ENCODE measurements at places on chromosomes 11 and 22. TPM values are rescaled to one million over a fixed set of nuclear protein-coding genes. Genes with fewer than 3 reads are reported as not detected.

CCDC73 gene
- 0.07 TPM for total RNA-seq

SAA2 gene
- not detected for total RNA-seq

DLG2 gene
- 5.9 TPM for total RNA-seq

OR51I1 gene
- total RNA-seq = not detected

KRTAP5-2 gene
- total RNA-seq = not detected

GRCh38 chr22:21054714-21055563 lies 9.2 kb downstream of the LRRC74B start:
- H3K27ac ChIP-seq = no peak overlapping the region
- peaks cover 10% of the 10 kb centered on the region for H3K4me1 ChIP-seq
- H3K36me3 ChIP-seq = no peaks in the 10 kb centered on the region
- DNase-seq = no peak

DNA sequence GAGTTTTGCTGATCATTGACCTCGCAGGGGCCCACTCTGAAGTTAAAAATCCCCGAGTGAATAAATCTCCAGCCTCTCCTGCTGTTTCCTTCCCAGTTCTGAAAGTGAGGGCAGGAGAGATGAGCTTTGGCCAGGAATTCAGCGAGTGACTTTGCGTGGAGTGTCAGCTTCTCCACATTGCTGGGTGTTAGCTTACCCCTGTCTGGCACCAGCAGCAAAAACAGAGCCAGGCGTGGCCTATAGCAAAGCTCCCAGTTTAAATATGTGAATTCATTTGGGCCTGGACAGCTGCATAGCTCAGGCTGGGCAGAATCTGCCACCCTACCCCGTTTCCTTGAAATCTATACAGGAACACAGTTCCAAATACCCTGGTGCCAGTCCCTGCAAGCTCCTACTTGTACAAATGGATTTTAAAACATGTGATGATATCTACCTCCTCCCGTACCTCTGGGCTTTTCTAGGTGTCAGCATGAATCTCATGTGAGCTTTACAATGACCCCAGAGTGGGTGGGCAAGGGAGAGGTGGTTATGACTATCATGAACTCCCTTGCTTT lies 25.6 kb downstream of the TIMP3 start:
- DNase-seq = no peak
- H3K4me3 ChIP-seq = no peak overlapping the region
- no peaks in the 10 kb centered on the region for H3K27me3 ChIP-seq
- H3K27ac ChIP-seq = no peak overlapping the region

GRCh38 chr11:37946155-37946766 lies 1348.2 kb upstream of the RAG2 start:
- peak overlapping the region; percentile 11 for H3K27ac ChIP-seq
- H3K4me3 ChIP-seq = no peak overlapping the region
- no peaks in the 10 kb centered on the region for H3K4me1 ChIP-seq
- no peak for DNase-seq
- no peaks in the 10 kb centered on the region for H3K27me3 ChIP-seq
- H3K36me3 ChIP-seq = peaks cover 9% of the 10 kb centered on the region

- H3K36me3 ChIP-seq = peaks cover 22% of the 10 kb centered on the region
- no peaks in the 10 kb centered on the region for H3K27me3 ChIP-seq
- DNase-seq = no peak
- no peak overlapping the region for H3K27ac ChIP-seq
Measured at GRCh38 chr22:41106122-41106968, 14.0 kb downstream of the EP300 start.

DNA sequence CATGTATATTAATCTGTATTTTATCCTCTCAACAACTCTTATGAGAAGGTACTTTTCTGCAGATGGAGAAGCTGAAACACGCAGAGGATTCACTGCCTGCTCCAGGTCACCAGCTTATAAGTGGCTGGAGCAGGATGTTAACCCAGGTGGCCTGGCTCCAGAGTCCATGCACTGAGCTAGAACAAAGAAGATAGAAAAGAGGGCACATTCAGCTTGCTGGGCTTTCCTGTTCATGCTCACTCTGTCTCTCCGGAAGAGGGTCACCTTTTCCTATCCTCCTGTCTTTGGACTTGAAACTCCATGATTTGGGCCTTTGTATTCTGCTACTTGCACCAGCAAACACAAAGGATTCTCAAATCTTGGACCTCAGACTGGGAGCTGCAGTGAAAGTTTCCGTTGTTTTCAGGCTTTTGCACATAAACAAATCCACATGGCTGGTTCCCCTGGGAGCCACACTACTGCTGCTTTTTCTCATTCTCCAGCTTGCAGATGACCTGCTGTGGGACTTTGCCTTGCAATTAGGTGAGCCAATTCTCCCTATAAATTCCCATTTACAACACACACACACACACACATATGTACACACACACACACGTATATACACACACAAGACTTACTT lies 117.3 kb upstream of the GRK3 start:
- no peaks in the 10 kb centered on the region for H3K27me3 ChIP-seq
- no peak for DNase-seq
- no peaks in the 10 kb centered on the region for H3K36me3 ChIP-seq

DNA sequence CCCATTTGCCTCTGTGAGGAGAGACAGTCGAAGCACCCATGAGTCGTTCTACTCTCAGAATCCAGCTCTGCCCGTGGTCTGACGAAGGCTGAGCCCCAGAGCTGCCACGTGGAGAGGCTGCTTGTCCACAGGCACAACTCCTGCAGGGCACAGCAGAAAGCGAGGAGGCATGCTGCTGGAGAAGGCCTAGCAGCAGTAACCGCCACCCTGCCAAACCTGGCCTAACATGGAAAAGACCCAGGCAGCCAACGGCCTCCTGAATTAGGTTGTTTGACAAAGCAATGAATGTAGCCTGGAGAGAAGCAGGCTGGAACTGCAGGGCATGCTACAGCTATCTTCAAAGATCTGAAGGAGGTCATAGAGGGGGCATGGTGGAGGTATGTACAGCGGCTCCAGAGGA lies 89.7 kb downstream of the SNX19 start:
- no peak for DNase-seq
- no peak overlapping the region for H3K4me3 ChIP-seq
- peaks cover 4% of the 10 kb centered on the region for H3K27me3 ChIP-seq
- no peak overlapping the region for H3K27ac ChIP-seq
- peaks cover 28% of the 10 kb centered on the region for H3K4me1 ChIP-seq
- no peaks in the 10 kb centered on the region for H3K36me3 ChIP-seq

- H3K4me3 ChIP-seq = no peak overlapping the region
- no peak for DNase-seq
- no peaks in the 10 kb centered on the region for H3K36me3 ChIP-seq
- no peak overlapping the region for H3K27ac ChIP-seq
- peaks cover 6% of the 10 kb centered on the region for H3K27me3 ChIP-seq
Measured at GRCh38 chr11:57357856-57358255, 19.7 kb downstream of the P2RX3 start.

GRCh38 chr22:29139965-29140782 lies 65.5 kb upstream of the EMID1 start:
- H3K27ac ChIP-seq = no peak overlapping the region
- H3K27me3 ChIP-seq = no peaks in the 10 kb centered on the region
- DNase-seq = no peak
- peaks cover 34% of the 10 kb centered on the region for H3K36me3 ChIP-seq
- peaks cover 11% of the 10 kb centered on the region for H3K4me1 ChIP-seq

DNA sequence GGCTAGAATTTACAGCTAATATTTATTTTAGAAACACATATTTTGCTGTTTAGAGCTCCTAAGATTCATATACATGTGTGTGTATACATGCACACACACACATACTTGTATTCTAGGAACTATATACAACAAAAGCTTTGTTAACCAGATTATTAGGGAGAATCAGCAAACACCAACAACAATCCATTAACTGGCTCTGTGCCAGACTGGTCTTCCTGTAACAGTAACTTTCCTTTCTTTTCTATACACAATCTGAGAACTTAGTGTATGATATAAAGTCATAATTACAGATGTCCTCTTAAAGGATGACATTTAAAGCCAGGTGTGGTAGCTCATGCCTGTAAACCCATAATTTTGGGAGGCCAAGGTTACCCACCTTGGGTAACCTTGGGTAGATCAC lies 49.5 kb upstream of the CLNS1A start:
- no peak overlapping the region for H3K4me3 ChIP-seq
- H3K27ac ChIP-seq = no peak overlapping the region
- peaks cover 26% of the 10 kb centered on the region for H3K36me3 ChIP-seq
- no peak for DNase-seq

GRCh38 chr22:39685336-39686177 lies 115.0 kb downstream of the CACNA1I start:
- H3K4me1 ChIP-seq = peaks cover 10% of the 10 kb centered on the region
- H3K4me3 ChIP-seq = no peak overlapping the region
- H3K27ac ChIP-seq = no peak overlapping the region
- no peaks in the 10 kb centered on the region for H3K36me3 ChIP-seq

- no peak overlapping the region for H3K4me3 ChIP-seq
- no peaks in the 10 kb centered on the region for H3K4me1 ChIP-seq
- H3K27me3 ChIP-seq = no peaks in the 10 kb centered on the region
Measured at GRCh38 chr11:34899633-34900016, 16.6 kb downstream of the APIP start.

GRCh38 chr11:69490516-69490915 lies 9.1 kb downstream of the LINC01488 start:
- no peak overlapping the region for H3K27ac ChIP-seq
- no peaks in the 10 kb centered on the region for H3K36me3 ChIP-seq
- DNase-seq = no peak
- no peak overlapping the region for H3K4me3 ChIP-seq
- peaks cover 4% of the 10 kb centered on the region for H3K4me1 ChIP-seq

DNA sequence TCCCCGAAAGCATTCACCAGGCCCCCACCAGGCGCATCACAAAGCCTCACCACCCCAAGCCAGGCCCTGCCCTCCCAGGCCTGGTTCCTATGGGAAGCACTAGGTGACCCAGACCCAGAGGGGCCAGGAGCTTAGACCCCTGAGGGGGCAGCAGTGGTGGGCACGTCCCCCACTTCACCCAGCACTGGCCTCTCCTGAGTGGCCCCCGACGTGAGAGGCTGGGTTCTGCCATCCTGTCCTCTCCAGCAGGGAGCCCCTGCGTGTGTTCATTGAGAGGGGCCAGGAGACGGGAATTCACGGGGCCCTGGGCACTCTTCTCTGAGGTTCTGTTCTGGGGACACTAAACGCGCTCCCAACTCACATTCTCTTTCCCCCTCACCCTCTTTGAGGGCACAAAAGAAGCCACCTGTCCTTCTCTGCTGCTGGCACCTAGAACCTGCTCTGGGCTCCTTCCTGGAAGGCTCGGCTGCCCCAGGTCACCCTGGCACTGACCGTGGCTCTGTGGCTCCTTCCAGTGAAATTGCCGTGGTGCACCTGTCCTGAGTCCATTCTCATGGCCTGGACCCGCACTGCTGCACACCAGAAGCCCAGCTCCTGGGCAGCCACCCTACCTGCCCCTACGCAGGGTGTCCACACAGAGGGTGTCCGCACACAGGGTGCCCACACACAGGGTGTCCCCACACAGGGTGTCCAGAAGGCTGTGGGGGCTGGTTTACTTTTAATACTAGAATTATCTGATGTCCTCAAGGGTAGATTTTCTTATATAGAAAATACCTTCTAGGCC lies 12.2 kb downstream of the PTDSS2 start:
- peaks cover 15% of the 10 kb centered on the region for H3K36me3 ChIP-seq
- H3K27ac ChIP-seq = no peak overlapping the region
- DNase-seq = no peak

DNA sequence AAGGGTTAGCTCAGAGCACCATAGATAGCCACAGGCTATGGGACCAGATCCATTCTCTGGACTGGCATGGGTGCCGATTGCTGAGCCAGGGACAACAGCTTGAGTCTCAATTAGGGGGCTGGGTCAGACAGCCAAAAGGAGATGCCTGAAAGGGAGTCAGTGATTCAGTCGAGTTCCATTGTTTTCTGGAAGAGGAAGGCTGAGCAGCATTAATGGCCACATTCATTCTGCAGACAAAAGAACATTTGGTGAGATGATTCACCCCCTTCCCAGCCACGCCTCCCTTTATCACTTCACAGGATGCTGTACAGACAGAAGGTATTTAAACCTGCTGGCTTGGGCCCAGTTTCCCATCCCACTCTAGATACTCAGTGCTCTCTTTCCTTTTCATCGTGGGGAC lies 131.9 kb downstream of the ADAMTS15 start:
- DNase-seq = no peak
- no peak overlapping the region for H3K4me3 ChIP-seq
- peaks cover 15% of the 10 kb centered on the region for H3K4me1 ChIP-seq
- no peaks in the 10 kb centered on the region for H3K27me3 ChIP-seq
- H3K36me3 ChIP-seq = no peaks in the 10 kb centered on the region

GRCh38 chr11:97140885-97141494 lies 751.2 kb downstream of the JRKL start:
- no peaks in the 10 kb centered on the region for H3K27me3 ChIP-seq
- H3K36me3 ChIP-seq = no peaks in the 10 kb centered on the region
- H3K4me3 ChIP-seq = no peak overlapping the region
- no peak overlapping the region for H3K27ac ChIP-seq
- no peaks in the 10 kb centered on the region for H3K4me1 ChIP-seq

- peak overlapping the region; percentile 23 for H3K27ac ChIP-seq
- H3K36me3 ChIP-seq = peaks cover 12% of the 10 kb centered on the region
- no peak for DNase-seq
- H3K4me1 ChIP-seq = peaks cover 15% of the 10 kb centered on the region
Measured at GRCh38 chr11:60925868-60926267, 1.6 kb downstream of the TMEM132A start.

DNA sequence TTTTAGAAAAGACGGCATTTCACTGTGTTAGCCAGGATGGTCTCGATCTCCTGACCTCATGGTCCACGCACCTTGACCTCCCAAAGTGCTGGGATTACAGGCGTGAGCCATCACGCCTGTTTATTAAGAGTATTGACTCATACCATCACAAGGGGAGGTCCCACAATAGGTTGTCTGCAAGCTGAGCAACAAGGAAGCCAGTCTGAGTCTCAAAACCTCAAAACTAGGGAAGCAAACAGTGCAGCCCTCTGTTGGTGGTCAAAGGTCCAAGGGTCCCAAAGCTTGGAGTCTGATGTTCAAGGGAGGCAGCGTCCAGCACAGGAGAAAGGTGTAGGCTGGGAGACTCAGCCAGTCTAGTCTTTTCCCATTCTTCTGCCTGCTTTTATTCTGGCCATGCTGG lies 32.8 kb upstream of the LDLRAD3 start:
- H3K27ac ChIP-seq = no peak overlapping the region
- DNase-seq = no peak
- no peaks in the 10 kb centered on the region for H3K36me3 ChIP-seq
- H3K4me3 ChIP-seq = no peak overlapping the region
- peaks cover under 1% of the 10 kb centered on the region for H3K4me1 ChIP-seq
- H3K27me3 ChIP-seq = peaks cover 3% of the 10 kb centered on the region

DNA sequence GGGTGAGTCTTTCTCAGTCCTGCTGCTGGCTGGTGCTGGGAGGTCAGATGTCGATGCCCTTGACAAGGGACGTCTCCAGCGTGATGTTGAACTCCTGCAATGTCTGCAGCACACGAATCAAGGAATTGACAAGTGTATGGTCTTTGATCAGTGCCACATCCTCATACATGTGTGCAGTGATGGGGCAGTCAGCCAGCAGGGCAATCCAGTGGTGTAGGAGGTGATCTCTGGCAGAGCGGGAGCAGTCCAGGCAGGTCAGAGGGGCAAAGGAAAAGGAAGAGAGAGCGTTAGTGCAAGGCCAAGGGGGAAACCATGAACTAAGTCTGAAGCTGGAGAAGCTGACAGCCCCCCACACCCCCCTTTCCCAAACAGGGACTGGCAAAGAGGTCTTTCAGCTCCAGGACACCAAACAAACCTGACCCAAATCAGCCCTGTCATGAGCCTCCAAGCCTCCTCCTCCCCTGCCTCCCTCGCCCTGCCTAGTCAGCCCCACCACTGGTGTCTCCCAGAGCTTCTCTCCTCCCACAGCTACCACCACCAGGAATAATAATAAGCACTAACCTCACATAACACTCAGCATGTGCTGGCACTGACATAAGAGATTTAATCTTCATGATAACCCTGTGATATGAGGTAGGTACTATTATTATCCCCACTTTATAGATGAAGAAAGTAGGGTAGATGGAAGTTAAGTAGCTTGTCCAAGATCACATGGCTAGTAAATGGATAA lies 48.4 kb upstream of the SCUBE2 start:
- H3K27ac ChIP-seq = no peak overlapping the region
- peaks cover 5% of the 10 kb centered on the region for H3K4me1 ChIP-seq
- H3K27me3 ChIP-seq = no peaks in the 10 kb centered on the region
- DNase-seq = no peak
- H3K4me3 ChIP-seq = no peak overlapping the region
